ENCODE measurements at places on chromosomes 7 and 10. TPM values are rescaled to one million over a fixed set of nuclear protein-coding genes. Genes with fewer than 3 reads are reported as not detected.

DNA sequence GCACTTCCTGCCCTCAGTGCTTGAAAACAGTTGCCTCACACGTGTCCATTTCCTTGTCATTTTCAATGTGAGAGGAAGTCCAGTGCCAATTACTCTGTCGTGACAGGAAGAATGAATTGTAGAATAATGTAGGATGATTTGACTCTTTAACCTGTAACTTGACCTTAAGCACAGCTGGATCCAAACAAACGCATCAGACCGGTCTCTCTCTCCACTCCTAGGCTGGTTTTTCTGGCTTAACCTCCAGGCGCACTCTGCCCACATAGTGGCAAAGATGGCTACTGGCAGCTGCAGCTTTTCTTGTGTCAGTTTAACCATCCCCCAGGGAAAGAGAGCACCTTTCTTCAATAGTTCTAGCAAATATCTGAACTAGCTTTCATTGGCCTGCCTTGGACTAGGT, 29.4 kb upstream of the PNLIPRP3 start:
- no peak for DNase-seq

GRCh38 chr7:37670436-37670835, 13.1 kb upstream of the GPR141 start:
- DNase-seq: no peak

- DNase-seq: no peak
Observed at GRCh38 chr7:114931656-114932011, 9.7 kb downstream of the MDFIC start.

DNA sequence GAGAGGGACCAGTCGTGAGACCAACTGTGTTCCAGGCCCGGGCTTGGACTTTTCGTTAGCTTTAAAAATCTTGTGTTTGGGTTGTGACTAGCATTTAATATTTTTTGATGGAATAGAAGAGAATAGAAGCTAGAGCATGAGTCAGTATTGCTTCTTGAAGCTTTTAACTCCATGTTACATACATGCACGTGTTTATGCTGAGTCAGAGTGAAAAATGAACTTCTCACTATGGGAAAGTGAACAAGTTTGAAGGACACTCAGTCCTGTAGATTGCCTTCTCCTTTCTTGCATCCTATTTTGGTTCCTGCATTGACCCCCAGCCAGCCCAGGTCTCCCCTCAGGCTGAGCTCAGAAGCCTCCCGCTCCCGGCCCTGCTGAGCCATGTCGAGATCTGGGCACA, 31.8 kb downstream of the GHRHR start:
- DNase-seq: no peak

GRCh38 chr10:76727038-76727437, 910.6 kb downstream of the KCNMA1 start:
- DNase-seq: no peak

- DNase-seq: no peak
Observed at GRCh38 chr10:125782054-125782453, 6.4 kb upstream of the MMP21 start.

DNA sequence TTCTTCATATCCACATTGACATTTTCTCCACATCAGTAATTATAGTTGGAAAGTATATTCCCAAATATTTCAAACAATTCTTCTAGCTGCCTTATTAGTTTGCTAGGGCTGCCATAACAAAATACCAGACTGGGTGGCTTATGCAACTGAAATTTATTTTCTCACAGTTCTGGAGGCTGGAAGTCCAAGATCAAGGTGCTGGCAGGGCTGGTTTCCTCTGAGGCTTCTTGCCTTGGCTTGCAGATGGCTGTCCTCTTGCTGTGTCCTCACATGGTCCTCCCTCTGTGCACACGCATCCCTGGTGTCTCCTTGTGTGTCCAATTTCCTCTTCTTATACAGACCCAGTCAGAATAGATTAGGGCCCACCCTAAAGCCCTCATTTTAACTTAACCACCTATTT, 34.5 kb downstream of the DOCK4 start:
- no peak for DNase-seq

DNA sequence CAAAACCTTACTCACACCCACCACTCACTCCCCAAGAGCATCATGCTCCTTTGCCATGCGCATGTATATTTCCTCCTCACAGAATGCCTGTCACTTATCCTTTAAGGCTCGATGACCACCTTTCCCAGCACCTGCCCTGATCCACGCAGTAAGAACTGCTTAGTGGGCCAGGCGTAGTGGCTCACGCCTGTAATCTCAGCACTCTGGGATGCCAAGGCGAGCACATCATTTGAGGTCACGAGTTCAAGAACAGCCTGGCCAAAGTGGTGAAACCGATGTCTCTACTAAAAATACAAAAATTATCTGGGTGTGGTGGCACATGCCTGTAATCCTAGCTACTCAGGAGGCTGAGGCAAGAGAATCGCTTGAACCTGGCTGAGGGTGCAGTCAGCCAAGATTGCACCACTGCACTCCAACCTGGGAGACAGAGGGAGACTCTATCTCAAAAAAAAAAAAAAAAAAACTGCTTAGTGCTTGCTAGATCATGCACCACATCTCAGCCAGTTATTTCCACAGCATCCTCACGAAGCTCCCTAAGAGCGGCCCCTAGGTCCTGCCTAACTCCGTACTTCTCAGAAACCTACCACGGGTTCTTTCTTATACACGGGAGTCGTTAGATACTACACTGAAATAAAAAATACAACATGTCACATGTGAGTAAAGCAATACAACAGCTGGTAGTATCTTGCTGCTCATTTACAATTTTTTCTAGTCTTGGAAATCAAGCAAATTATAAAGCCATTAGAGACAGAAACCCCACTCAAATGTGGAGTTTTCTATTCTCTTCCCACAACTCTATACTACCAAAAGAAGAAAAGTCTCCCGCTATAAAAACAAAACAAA, 37.2 kb downstream of the CYTH3 start:
- DNase-seq: no peak

GRCh38 chr7:137020351-137020750, 151.9 kb downstream of the CHRM2 start:
- no peak for DNase-seq

The FANK1 gene
- total RNA-seq: 0.73 TPM

The POLR2J3 gene
- 37.4 TPM for total RNA-seq

The GRM3 gene
- total RNA-seq: not detected

The NUB1 gene
- 54.6 TPM for total RNA-seq
